Mesangial cell (primary cell): ENCODE measurements at places on chromosomes 12 and 14. TPM values are rescaled to one million over a fixed set of nuclear protein-coding genes. Genes with fewer than 3 reads are reported as not detected.

PPP1R36 gene
- 0.25 and 0.33 TPM in 2 replicates for total RNA-seq

NKX2-8 gene
- total RNA-seq = not detected in 2 replicates

PPM1A gene
- 9.0 and 11.9 TPM in 2 replicates for total RNA-seq

OR6C2 gene
- total RNA-seq = not detected in 2 replicates

COL2A1 gene
- 0.49 and 0.51 TPM in 2 replicates for total RNA-seq

SRRM4 gene
- total RNA-seq = under 0.01 TPM in 2 replicates

LMO3 gene
- not detected in 2 replicates for total RNA-seq

TMEM121 gene
- 5.1 and 8.0 TPM in 2 replicates for total RNA-seq

DNAJC22 gene
- 5.9 and 9.4 TPM in 2 replicates for total RNA-seq

KLRB1 gene
- not detected in 2 replicates for total RNA-seq

CDH24 gene
- 11.1 and 13.8 TPM in 2 replicates for total RNA-seq

INHBC gene
- not detected in 2 replicates for total RNA-seq

GARIN6 gene
- total RNA-seq = not detected in 2 replicates

TIMELESS gene
- total RNA-seq = 6.5 and 33.7 TPM in 2 replicates

LRIG3 gene
- total RNA-seq = 60.8 and 70.9 TPM in 2 replicates

OR4E2 gene
- total RNA-seq = not detected in 2 replicates
